ENCODE measurements at places on chromosomes 11 and 22. TPM values are rescaled to one million over a fixed set of nuclear protein-coding genes. Genes with fewer than 3 reads are reported as not detected.

Gene NUDT8
- total RNA-seq = 8.5 TPM

Gene FIBIN
- total RNA-seq = 24.2 TPM

Gene PDE3B
- total RNA-seq = 0.14 TPM

Gene HBB
- not detected for total RNA-seq

Gene TLCD5
- 1.4 TPM for total RNA-seq

Gene OR4P4
- not detected for total RNA-seq

Gene LRRC10B
- not detected for total RNA-seq

Gene RTCB
- total RNA-seq = 111 TPM

Gene NXPE1
- not detected for total RNA-seq

Gene CD81
- 164 TPM for total RNA-seq

Gene XRCC6
- 240 TPM for total RNA-seq

Gene NCF4
- not detected for total RNA-seq

Gene IGSF22
- total RNA-seq = 0.28 TPM

Gene ZNF70
- total RNA-seq = 2.9 TPM

Gene POLD3
- total RNA-seq = 7.9 TPM

Gene CD3D
- not detected for total RNA-seq

Gene MS4A7
- not detected for total RNA-seq

Gene CTTN
- total RNA-seq = 309 TPM

Gene PPP1R14B
- 308 TPM for total RNA-seq

Gene CAVIN3
- 18.5 TPM for total RNA-seq

Gene OR4A16
- total RNA-seq = not detected

Gene GNG3
- total RNA-seq = not detected

Gene CCDC157
- total RNA-seq = 0.34 TPM

Gene APOL2
- total RNA-seq = 21.4 TPM

Gene TRIOBP
- 70.3 TPM for total RNA-seq

Gene OR52N4
- not detected for total RNA-seq

Gene OVCH2
- total RNA-seq = 0.34 TPM

Gene NF2
- 31.1 TPM for total RNA-seq

Gene OR9G4
- not detected for total RNA-seq

Gene IGF2
- 0.07 TPM for total RNA-seq

Gene OR5AL1
- not detected for total RNA-seq

Gene PVALB
- total RNA-seq = not detected

Gene GLYATL2
- under 0.01 TPM for total RNA-seq

Gene PATE4
- not detected for total RNA-seq

Gene OR6M1
- not detected for total RNA-seq

Gene SOX6
- 2.5 TPM for total RNA-seq

Gene OR5B12
- not detected for total RNA-seq

Gene ROBO3
- 8.5 TPM for total RNA-seq

Gene MPZL3
- 64.3 TPM for total RNA-seq

Gene ZDHHC8
- 3.4 TPM for total RNA-seq

Gene SHANK2
- 2.7 TPM for total RNA-seq

Gene SLC5A4
- not detected for total RNA-seq

Gene TPST2
- 17.4 TPM for total RNA-seq

Gene FANCF
- 13.5 TPM for total RNA-seq

Gene CPT1A
- total RNA-seq = 57.0 TPM

Gene SYT9
- total RNA-seq = not detected

Gene MED17
- 23.9 TPM for total RNA-seq

Gene IL17RA
- total RNA-seq = 4.1 TPM
